ENCODE measurements at places on chromosomes 7 and 10.

GRCh38 chr7:44639671-44640321, 33.4 kb downstream of the OGDH start:
- peak; percentile 92 for DNase-seq

DNA sequence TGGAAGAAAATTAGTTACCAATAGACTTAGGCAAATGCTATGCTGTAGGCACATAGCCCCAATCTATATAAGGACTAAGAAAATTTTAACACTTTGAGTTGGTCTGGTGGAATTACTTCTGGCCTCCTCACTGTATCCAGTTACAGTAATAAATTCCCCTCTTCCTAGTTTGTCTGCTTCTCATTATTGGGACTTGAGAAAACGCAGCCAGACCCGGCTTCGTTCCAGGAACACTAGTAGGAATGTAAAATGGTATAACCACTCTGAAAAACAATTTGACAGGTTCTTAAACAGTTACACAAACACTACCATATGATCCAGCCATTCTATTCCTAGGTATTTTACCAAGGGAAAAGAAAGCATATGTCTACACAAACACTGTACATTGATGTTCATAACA, 150.2 kb downstream of the VPS50 start:
- no peak for DNase-seq

DNA sequence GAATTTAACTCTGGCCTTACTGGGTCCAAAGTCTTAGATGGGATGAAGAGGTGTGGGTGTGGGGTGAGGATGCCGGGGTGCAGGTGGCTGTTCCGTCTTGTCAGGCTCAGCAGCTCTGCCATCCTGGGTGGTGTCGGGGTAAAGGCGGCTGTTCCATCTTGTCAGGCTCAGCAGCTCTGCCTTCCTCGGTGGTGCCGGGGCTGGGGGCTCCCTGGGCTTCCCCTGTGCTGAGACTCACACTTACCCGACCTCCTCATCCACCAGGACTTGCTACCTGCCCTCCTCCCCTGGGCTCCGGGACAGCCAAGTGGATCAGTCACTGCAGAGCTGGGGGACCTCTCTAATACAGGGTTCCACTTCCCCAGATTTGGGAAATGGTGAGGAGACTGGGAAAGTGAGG, 244.3 kb upstream of the SHH start:
- no peak for DNase-seq

DNA sequence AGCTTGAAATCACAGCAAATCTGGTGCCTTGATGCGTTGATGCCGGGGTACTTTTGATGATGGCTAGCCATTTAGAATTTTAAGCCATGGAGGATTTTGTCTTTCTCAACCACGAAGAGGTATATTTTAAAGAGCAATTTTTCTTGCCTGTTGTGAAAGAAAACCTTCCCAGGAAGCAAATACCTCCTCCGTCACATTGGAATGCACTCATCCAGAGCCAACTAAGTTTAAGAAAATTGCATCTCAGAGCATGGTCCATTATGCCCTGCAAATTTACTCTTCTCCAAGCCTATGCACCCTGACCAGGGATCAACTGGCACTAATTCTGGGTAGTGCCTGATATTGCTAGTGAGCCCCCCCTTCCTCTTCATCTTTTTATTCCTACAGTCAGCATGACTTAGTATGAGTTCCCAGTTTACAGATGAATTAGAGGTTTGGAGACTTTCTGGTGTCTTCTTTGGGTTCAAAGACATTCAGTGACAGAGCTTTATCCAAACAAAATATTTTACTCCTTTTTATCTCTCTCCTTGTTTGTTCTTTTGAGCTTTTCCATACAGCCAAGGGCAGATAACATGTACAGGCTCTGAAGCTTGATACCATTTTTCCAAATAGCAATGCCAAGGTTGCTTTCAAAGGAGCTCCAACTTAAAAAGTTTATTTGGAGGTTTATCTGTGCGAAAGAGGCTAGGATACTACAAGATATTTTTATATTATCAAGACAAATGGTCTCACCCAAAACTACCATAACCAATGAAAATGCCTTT, 56.6 kb upstream of the ANK3 start:
- DNase-seq, result peak; percentile 45

- no peak for DNase-seq
Measured at GRCh38 chr7:99625961-99626360, 9.2 kb downstream of the ZSCAN25 start.

- no peak for DNase-seq
Measured at GRCh38 chr7:420142-421093, 99.2 kb downstream of the PDGFA start.

- DNase-seq, result no peak
Measured at GRCh38 chr10:8967061-8967460, 912.6 kb downstream of the GATA3 start.

- DNase-seq, result no peak
Measured at GRCh38 chr10:71641449-71641848, 78.1 kb downstream of the C10orf105 start.

DNA sequence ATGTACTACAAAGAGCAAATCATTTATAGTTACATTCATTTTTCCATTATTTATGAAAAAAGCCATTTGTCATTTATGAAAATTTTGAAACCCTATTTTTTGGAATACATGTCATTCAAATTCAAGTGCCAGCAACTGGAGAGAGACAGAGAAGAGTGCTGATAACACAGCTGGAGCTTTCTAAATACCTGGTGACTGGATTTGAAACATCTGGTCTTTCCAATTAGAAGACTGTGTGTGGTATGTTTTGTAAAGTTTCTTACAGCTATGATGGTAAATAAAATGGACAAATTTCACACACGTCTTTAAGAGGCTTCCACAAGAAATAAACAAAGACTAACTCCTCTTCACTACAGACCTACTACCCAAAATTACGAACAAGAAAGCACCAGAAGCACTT, 56.8 kb downstream of the CHCHD3 start:
- DNase-seq, result no peak

GRCh38 chr7:41627645-41628298, 75.1 kb downstream of the INHBA start:
- DNase-seq, result no peak

DNA sequence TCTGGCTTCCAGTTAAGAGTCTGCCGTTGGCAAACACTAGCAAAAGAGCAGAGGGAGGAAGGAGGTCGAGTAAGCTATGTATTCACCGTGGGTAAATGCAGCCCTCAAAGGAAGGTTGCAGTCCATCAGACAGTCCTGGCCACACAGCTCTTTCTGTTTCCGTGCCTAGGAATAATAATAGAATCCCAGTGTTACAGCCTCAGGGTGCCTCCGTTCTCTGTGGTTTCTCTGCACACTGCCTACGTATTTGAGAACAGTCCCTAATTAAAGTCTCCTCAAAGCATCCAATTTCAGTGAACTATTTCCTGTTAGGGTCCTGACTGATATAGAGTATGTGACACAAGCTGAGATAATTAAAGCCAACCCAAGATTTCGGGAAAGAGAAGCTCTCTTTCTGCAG, 176.7 kb downstream of the GPAM start:
- no peak for DNase-seq

GRCh38 chr10:101061624-101062231, at the start of gene KAZALD1:
TSS of gene KAZALD1 (plus strand) at chr10:101061989. CDS start at chr10:101062593, 604 bp downstream.
- peak; percentile 81 for DNase-seq

DNA sequence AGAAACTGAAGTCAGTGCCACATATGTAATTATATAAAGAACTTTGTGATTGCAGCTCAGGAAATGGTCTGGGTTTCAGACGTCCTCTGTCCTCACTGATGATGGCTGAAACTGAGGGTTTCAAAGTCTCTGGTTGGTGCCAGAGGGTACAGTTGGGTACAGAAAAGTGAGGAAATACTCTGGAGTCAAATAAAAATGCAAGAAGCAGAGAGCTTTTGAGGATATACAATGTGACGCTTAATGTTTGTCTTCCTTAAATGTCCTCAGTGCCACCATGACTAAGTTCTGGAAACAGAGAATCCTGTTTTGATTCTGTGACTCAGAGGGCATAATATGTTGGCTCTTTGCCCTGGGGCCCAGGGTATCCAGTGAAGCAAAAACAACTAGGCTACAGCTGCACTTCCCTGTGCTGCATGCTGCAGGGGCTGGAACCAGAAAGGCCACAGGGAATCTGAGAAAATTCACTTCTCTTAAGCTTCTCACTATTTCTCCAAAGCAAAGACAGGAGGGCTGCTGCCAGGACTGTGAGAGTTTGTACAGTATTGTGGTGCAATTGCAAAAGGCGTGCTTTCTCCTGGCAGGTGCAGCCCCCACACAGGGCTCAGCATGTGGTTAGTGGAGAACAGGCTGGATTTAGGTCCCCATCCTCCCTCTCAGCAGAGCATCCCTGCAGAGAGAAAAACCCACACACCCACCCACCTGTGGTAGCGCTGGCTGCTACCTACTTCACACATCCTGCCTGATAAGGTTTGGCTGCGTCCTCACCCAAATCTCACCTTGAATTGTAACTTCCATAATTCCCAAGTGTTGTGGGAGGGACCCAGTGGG, 169.5 kb upstream of the SVIL start:
- peak; percentile 78 for DNase-seq

DNA sequence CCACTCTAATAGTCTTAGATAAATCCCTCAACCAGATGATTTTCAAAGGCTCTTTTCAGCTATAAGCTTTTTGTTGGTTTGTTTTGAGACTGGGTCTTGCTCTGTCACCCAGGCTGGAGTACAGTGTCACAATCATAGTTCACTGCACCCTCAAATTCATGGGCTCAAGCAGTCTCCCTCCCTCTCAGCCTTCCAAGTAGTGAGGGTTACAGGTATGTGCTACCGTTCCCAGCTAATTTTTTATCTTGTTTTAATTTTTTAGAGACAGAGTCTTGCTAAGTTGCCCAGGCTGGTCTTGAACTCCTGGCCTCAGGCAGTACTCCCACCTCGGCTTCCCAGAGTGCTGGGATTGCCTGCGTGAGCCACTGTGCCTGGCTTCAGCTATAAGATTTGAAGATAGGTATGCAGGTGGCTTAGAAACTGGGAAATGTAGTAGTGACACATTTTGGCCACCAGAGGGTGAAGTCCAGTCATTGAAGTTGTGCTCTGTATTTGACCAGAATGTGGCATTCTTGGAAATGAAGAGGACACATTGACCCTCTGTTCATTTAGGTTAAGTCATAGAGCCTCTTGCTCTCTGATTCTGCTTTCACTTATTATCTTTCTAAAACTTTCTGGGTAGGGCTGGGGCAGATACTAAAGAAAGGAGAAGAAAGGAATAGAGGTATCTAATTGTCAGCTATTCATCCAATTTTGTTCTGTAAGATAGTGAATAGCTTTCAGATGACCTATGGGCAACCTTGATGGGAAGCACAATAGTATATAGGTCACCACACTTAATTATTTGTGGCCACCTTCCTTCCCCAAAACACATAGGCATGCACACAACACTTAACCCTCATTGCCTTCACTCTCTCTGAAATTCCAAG, 36.0 kb downstream of the R3HCC1L start:
- DNase-seq, result peak; percentile 60

- no peak for DNase-seq
Measured at GRCh38 chr7:131224996-131225395, 102.7 kb upstream of the MKLN1 start.

DNA sequence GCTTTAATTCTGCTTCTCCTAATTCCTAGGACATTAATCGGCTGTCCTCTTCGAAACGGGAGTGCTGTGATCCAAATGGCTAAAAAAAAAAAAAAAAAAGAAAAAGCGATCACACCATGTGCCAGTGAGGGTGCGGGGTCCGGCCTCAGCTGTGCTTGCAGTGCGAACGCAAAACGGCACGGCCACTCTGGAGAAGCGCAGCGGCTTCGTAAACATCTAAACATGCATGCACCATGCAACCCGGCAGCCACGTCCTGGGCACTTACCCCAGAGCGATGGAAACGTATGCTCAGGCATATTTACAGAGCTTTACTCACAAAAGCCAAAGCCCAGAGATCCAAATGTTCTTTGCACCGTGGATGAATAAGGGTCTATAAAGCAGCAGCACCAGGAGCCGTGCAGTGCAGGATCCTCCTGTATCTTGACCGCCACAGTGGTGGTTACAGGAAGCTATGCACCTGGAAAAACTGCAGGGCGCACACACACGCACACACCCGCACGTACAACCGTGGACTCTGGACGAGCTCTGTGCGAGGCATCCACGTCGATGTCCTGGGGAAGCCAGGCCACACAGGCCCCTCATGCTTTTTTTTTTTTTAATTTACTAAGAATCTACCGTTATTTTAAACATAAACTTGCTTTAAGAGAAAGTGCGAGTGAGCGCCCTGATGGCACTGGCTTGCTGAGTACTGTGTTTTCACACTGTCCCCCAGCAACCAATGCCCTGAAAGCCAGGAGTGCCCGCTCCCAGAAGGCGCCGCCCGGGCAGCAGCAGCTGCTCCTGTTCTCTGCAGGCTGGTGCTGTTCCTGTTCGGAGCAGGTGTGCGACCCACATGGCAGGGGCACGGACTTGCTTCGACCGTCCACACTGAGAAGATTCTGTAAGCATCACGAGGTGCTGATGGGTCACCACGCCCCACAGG, 25.0 kb downstream of the GPER1 start:
- DNase-seq, result no peak

DNA sequence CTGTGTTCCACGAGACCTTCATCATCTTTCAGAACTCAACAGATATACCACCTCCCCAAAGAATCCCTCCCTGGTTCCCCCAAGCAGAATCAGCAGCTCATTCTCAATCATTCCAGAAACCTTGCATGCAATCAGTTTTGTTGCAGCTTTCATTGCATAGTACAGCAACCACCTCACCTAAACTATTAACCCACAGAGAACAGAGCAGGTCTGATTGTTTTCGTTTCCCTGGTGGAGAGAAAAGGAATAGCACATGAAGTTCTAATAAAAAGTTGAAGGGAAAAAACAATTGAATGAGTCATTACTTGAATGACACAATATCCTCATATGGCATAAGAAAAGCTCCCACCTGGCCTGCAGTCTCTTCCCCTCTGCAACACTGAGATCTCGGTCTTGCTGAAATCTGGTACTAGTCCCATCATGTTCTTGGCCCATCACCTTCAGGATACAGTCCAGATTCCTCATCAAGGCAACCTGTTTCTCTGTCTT, 147.1 kb upstream of the GDF10 start:
- no peak for DNase-seq

GRCh38 chr10:3570131-3570729, 214.8 kb downstream of the KLF6 start:
- DNase-seq, result no peak

- DNase-seq, result no peak
Measured at GRCh38 chr7:28178599-28178998, 2.0 kb downstream of the JAZF1 start.

GRCh38 chr7:142611566-142612236, 137.6 kb upstream of the PRSS1 start:
- no peak for DNase-seq

DNA sequence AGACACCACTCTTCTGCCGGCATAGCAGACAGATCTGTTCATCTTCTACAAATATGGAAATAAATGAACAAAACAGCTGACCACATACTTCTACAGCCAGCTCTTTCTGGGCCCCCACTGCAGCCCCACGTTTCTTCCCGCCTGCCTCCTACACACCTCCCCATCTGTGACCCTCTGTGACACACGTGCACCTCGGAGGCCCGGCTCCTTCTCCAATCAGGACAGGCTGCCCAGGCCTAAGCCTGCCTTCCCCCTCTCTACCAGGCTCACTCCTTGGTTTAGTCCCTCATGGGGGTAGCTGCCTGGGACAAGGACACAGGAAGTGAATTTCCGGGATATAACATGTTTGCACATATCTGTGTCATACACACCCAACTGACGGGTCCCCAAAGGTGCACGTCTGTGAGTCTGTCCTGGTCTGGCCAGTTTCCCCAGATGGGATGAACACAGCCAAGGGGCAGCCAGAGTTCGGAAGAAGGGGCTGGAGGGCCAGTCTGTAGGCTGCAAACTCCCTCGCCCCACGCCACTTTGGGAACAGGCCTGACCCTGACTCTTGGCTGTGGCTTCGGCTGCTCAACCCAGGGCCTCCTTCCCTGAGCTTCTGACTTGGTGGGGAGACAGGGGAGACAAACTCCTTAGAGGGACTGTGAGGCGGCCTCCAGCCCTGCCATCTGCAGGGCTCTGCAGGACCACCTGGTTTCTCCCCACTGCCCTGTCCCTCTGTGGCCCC, 30.3 kb downstream of the PITRM1 start:
- DNase-seq, result no peak

Data from fibroblast of the aortic adventitia (primary cell).